ENCODE measurements at places on chromosomes 6 and 20.

DNA sequence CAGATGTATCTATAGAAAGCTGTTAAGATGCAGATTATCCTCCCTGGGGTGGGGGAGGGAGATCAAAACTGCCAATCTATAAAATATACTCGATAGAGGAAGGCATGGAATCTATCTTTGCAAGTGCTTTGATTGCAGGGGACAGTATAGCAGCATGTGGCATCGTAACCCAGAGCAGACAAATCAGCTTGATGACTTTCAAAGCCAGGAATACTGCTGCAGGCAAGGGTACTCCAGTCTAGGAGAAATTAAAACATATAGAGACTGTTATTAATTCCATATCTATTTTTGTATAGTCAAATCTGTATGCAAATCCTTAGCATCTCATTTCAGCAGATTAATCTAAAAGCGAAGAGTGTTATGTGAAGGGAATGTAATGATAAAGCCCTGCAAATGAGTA is 159.4 kb downstream of the MMS22L start:
- no peak for DNase-seq

DNA sequence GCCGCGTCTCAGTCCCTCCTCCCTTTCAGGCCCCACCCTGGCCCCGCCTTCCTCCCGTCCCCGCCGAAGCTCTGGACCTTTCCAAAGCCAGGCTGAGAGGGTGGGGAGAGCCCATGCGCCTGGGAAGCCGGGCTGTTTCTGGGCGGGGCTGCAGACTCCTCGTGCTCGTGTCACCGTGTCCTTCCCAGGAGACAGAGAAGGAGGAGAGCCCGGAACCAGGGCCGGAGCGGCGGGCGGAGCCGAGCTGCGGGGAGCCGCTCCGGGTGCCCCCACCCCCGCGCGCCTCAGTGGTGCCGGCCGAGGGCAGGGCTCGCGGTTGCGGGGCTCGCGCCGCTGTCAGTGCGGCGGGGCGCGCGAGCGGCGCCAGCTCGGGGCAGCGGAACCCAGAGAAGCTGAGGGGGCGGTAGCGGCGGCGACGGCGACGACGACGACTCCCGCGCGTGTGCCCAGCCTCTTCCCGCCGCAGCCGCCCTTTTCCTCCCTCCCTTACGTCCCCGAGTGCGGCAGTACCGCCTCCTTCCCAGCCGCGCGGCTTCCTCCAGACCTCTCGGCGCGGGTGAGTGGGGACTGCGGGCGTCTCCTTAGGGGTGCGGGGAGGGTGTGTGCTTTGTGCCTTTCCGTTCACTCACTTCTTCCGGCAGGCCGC is at the start of gene RALY:
TSS of gene RALY (plus strand) at position 336 of the 646 bp plus-strand sequence. CDS start 78,164 bp downstream, outside the sequence.
- peak; percentile 99 for DNase-seq

- no peak for DNase-seq
Measured at GRCh38 chr6:1800845-1801244, 191.1 kb downstream of the FOXC1 start.

- no peak for DNase-seq
Measured at GRCh38 chr6:170110201-170111140, 180.4 kb downstream of the DLL1 start.

DNA sequence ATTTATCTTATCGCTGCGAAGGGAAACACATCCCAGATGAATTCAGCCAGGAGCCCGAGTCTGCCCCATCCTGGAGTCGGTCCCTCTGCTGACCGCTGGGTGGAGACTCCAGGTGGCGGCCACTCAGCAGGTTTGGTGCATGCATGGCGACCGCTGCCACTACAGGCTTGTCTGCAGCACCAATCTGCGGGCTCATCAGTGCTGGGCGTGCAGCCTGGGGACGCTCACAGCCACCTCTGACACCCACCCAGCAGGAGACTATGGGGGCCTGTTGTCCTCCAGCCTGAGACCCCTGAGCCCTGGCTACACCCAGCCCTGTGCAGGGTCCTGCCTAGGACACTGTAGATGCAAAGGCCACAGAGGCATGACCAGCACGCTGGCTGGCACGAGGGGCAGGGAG is 40.5 kb upstream of the GATA5 start:
- no peak for DNase-seq

DNA sequence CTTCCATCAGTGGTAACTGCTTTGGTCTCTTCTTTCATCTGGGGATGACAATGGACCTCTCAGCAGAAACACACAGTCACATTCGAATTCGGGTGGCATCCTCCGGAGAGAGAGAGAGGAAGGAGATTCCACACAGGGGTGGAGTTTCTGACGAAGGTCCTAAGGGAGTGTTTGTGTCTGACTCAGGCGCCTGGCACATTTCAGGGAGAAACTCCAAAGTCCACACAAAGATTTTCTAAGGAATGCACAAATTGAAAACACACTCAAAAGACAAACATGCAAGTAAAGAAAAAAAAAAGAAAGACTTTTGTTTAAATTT is 6.1 kb downstream of the EDN1 start:
- no peak for DNase-seq

- DNase-seq: no peak
Measured at GRCh38 chr6:39029156-39030011, 19.2 kb upstream of the GLP1R start.

DNA sequence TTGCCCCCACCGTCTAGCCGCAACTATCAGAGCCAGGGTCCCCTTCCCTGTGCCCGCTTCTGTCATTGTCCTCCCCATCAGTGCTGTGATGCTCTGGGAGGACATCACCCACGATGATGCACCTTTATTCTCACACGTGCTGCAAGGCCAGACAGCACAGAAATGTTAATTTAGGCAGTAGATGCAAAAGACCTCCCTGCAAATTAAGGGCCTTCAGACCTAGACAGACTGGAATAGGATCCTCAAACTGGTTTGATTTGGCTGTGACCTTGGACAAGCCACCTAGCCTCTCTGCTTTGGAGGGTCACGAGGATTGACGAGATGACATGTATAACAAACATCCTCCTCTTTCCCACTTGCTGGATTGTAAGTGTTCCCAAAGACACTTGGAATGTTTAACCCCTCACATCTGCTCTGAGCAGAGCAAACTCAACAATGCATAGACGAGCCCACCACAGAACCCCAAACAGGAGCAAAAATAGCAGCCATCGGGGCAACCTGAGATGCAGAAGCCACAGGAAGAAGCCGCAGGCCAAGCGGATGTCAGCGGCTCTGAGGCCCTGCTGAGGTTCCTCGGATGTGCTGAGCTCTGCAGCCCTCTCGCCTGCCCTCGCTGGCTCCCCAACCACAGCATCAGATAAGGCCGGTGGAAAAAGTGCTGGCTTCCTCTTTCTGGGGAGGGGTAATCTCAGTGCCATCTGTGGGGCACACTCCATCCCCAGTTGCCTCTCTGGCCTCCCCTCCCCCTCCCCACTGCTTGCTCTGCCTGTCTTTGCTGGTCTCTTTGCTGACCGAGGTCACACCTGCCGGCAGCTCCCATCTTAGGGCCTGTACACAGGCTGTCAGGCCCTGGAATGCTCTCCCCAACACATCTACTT is 35.3 kb downstream of the TOX2 start:
- DNase-seq: no peak

- DNase-seq: no peak
Measured at GRCh38 chr6:50815436-50816114, 3.1 kb upstream of the TFAP2B start.

- DNase-seq: no peak
Measured at GRCh38 chr6:11062715-11063114, 18.6 kb upstream of the ELOVL2 start.

DNA sequence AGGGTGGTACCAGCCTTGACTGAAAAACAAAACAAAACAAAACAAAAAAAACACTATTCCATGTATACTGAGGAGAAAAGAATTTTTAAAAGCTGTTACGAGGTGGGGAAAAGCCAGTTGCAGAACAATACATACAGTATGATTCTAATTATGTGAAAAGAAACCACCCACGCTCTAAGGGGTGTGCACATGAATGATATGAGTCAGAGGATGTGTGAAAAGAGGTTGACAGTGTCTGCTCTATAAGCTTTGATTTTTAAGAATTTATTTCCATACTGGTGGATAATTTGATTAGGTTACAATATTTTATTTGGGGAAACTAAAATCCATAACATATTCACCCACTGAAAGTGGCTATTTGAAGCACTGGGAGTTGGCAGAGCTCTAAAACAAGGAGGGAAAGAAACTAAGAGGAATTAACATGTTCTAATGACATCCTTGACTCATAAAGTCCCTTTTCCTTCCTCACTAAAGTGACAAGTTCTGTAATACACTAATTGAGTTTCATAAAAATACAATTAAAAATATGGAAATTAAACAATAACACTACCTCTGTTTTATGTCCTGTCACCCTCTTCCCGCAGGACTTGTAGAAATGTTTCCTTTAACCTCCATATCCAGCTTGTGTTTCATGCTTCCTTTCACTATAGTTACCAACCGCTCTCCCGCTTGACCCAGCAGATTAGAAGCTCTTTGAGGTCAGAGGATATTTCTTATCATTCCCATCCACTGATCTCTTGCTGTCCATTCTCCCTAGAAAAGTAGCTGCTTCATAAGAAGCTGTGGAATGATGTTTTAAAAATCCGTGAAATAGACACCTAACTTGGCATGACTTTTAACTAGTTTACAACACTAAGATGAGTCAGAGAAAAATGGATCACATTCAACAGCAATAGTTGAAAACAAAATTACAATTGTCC is 118.6 kb upstream of the CCDC28A start:
- DNase-seq: no peak

DNA sequence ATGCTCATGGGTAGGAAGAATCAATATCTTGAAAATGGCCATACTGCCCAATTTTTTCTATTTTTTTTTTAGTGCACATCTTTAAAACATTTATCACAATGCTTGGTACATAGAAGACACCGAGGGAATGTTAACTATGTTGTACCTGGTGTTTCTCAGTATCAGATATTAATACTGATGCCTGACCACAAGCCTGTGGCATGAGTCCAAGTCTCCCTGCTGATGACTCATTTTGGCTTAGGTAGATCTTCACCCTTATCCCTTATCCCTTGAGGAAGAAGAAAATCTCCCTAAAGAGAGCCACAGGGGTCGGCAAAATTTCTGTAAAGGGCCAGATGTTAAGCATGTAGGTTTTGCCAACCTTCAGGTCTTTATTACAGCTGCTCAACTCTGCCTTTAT is 14.5 kb downstream of the CD109 start:
- DNase-seq: no peak

GRCh38 chr6:109079981-109080380 is 14.7 kb downstream of the SESN1 start:
- no peak for DNase-seq

DNA sequence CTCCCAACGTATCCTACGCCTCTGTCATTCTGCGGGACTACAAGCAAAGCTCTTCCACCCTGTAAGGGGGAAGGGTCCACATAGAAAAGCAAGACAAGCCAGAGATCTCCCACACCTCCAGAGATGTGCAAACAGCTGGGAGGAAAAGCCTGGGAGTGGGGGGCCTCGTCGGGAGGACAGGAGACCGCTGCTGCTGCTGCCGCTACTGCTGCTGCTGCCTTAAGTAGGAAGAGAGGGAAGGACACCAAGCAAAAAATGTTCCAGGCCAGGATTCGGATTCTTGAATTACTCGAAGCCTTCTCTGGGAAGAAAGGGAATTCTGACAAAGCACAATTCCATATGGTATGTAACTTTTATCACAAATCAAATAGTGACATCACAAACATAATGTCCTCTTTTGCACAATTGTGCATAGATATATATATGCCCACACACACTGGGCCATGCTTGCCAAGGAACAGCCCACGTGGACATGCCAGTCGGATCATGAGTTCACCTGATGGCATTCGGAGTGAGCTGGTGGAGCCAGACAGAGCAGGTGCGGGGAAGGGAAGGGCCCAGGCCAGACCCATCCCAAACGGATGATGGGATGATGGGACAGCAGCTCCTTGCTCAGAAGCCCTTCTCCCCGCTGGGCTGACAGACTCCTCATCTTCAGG is 108.8 kb upstream of the RAB32 start:
- DNase-seq: no peak

DNA sequence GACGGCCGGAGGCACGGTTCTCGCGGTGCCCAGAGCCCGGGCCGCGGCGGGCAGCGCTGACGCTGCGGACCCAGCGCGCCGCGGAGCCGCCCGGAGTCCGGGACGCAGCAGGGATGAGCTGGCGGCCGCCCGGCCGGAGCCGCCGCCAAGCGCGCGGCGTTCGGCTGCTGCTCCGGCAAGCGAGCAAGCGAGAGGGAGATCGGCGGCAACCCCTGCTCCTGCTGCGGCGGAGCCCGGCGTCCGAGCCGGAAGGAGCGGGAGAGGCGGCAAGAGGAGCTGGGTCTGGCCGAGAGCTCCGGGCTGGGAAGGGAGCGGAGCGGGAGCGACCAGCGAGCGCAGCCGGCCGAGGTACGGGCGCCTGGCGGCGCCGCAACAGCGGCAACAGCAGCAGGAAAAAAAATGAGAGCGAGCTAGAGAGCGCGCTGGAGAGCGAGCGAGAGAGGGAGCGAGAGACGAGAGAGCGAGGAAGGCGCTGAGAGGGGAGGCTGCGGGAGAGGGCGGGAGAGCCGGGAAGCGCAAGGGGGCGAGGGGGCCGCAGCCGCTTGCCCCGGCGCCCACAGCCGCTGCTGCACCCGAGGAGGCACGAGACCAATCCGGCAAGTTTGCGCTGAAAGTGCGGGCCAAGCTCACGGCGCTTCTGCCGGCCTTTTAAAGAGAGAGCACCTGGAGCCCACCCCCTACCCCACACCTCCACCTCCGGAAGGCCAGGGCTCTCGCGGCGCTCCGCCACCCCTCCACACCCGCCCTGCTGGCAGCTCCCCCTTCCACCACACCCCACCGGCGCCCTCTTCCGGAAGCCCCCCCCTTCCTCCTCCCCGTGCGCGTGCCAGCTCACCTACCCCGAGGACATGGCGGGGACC is 496 bp downstream of the GRM4 start:
- peak; percentile 63 for DNase-seq

DNA sequence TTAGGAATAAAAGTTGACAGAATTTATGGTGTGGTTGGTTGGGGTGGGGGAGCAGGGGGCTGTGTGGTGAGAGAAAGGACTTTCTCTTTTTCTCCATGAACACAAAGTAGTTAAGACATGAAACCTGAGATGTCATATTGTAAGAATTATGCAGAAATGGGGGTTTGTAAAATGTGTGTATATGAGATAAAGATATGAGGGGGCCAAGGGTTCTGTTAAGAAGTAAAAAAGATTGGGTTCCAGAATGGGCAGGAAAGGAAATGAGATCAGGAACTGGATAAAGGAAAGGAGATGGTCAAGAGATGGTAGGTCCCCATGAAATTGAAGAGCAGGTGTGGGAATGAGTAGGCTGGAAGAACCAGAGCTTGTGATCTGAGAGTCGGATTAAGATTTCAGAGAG is 9.7 kb downstream of the RNF146 start:
- DNase-seq: no peak

GRCh38 chr6:110098511-110099116 is 80.9 kb downstream of the WASF1 start:
- no peak for DNase-seq

DNA sequence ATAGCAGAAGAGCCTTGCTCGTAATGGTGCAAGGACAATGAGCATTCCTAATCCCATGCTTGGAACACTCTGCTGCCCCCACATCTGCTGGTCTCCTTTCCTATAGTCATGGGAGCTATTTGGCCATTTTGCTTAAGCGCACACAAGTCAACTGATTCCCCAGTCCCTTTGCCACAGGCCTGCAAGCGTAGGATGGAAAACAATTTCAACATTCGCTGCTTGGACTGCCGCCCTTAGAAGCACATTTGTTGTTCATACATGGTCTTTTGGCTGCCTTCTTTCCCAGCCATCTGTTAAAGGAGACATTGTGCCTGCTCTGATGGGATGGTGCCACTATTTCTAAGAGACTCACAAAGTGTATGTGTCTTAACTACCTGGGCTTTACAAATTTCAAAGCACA is 96.9 kb downstream of the RFX6 start:
- no peak for DNase-seq
